DMS153 (cell line): ENCODE measurements at places on chromosomes 5 and 9.

DNA sequence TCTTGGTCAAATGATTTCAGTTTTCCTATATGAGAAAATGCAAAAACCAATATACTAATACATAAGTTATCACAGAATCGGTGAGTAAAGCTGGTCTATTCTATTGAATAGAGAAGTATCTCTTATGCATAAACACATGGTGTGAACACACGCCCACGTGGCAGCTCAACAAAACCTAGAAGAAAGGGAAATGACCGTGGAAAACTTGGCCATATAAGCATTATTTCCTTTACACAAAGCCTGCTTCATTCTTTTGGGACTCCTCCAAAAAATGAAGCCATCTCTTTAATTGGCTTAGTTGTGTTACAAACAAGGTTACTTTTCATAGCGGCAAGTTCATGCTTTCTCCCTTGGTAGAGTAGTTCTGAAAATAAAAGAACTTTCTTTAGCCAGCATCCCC lies 183.2 kb downstream of the TMEM161B start:
- no peak for DNase-seq

- DNase-seq, result no peak
These were observed 115.9 kb downstream of the ADAMTS2 start for GRCh38 chr5:179229331-179229831.

- no peak for DNase-seq
These were observed 28.2 kb downstream of the ERCC8 start for GRCh38 chr5:60916646-60917045.

GRCh38 chr5:124584991-124585715 lies 161.3 kb downstream of the ZNF608 start:
- no peak for DNase-seq

DNA sequence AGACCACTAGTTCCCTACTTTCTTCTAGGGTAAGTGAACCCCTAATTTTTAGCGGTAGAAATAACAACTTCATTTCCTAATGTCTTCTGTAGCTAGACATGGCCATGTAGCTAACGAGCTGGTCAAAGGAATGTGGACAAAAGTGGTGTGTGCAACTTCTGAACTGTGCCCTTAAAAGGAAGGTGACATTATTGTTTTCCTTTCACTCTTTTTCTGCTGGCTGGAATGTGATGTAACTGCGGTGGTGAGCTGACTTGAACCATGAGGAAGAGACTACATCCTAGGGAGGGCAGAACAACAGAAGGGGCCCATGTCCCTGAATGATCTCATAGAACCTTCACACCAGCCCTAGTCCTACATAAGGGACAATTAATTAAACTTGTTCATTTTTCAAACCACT lies 1.3 kb upstream of the SNX2 start:
- DNase-seq, result no peak

- DNase-seq, result no peak
These were observed 1692.7 kb downstream of the EFNA5 start for GRCh38 chr5:105978011-105978410.

- DNase-seq, result no peak
These were observed 14.0 kb downstream of the TGFBR1 start for GRCh38 chr9:99118782-99119466.

DNA sequence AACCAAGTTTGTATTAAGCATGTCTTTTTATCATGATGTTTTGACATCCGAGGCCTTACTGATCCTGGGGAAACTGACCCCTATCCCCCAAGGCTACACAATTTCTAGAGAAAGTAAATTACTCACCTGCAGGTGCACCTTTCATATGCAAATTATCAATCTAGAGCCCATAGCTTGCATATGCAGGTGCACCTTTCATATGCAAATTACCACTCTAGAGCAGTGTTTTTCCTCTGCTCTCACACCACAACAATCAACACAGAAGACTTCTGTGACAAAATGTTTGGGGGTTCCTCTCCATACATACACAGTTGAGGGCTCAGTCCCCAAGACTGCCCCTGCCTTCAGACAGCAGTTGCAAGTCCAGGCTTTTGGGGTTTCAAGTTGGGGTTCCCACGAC lies 203.7 kb upstream of the RORB start:
- DNase-seq, result no peak

DNA sequence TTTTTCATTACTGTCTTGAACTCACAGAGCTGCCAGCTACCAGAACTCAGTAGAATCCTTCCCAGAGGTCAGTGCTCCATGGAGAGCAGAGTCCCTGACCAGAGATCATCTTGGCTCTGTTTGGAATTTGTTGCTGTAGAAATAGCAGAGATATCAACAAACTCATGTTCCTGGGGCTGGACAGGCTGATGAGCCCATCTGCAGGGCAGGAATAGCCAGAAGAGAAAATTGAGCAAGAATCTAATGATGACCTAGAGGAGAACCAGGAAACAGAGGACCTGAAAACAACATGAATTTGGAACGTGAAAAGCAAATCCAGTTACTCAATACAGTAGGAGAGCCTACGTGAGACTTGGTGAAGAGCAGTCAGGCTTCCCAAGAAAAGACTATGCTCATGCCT lies 437.8 kb downstream of the PLK2 start:
- DNase-seq, result no peak

GRCh38 chr5:34571677-34572041 lies 84.5 kb upstream of the RAI14 start:
- no peak for DNase-seq

DNA sequence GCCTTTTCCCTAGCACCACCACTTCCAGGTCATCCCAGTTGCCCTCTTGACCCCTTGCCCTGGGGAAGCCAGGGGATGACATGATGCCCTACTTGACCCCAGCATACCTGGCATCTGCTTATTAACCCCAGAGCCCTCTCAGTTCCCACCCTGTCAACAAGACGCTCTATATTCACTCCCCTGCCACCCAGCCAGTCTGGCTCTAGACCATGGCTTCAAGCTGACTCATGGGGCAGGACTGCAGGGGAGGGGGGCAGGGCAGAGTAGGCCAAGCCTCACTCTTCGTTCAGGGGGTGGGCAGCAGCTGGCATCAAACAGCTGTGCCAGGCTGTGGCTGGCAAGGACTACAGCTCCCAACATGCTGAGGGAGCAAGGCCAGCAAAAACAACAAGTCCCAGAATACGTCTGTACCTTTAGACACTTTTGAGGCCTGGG lies 5.3 kb downstream of the ATOSB start:
- DNase-seq, result no peak

DNA sequence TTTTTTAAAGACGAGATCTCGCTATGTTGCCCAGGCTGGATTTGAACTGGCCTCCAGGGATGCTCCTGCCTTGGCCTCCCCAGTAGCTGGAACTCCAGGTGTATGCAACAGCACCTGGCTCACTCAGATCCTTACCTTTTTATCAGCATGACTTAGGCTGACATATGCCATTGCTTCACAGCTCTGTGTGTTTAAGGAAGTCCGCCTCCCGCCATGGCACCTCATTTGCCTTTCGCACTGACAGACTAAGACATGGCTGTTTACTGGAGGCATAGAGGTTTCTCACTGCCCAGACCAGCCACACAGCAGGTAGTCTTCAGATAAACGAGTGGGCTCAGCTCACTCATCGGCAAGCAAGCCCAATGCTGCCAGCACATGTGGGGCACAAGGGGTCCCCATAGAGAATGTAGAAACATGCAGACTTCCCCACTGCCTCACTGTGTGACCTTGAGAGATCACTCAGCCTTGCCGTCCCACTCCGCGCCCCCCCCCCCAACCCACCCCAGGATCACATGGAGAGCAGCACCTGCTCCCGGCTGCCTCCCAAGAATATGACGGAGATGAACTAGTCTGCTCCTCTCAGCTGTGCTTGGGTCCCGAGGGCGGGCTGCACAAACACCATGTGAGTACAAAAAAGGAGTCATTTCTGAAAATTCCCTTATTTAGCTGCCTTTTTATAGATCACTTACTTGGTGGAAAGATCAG lies 62.8 kb downstream of the DCP2 start:
- DNase-seq, result no peak

- no peak for DNase-seq
These were observed 145.3 kb upstream of the SH3GL2 start for GRCh38 chr9:17433526-17433925.

DNA sequence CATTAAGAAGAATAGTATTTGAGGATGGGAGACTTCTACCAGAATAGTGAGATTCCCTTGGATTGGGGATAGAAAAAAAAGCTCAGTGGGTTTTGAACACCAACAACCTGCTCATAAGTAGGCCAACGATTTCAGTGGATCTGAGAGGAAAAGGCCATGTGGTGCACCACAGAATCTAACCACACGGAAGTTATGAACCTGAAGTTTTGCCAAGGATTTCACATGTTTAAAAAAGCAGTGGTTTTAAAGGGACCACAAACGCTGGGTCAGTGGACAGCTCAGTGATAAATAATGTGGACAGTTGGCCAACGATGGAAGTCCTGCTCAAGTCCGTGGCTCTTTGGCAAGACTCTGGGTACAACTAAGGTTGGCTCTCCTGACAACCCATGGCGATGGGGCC lies 107.2 kb upstream of the TXNDC8 start:
- no peak for DNase-seq

DNA sequence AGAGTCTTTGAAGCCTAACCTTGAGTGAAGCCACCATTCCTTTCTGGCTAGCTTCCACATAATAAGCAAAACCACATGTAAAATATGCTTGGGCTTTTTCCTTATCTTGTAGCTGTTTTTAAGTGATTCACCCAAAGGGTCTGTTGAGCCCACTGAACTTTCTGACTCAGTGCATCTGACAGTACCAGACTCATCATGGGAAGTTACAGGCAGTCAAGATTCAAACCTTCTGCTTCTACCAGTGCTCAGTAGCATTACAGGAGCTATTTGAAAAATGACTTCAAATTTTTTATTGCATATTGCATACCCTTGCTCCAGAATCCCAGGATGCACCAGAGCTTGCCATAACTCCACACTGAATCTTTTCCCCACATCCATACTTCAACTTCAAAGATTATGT lies 87.5 kb upstream of the PTPRD start:
- no peak for DNase-seq

- no peak for DNase-seq
These were observed 603 bp downstream of the PPIP5K2 start for GRCh38 chr5:103120607-103121200.

DNA sequence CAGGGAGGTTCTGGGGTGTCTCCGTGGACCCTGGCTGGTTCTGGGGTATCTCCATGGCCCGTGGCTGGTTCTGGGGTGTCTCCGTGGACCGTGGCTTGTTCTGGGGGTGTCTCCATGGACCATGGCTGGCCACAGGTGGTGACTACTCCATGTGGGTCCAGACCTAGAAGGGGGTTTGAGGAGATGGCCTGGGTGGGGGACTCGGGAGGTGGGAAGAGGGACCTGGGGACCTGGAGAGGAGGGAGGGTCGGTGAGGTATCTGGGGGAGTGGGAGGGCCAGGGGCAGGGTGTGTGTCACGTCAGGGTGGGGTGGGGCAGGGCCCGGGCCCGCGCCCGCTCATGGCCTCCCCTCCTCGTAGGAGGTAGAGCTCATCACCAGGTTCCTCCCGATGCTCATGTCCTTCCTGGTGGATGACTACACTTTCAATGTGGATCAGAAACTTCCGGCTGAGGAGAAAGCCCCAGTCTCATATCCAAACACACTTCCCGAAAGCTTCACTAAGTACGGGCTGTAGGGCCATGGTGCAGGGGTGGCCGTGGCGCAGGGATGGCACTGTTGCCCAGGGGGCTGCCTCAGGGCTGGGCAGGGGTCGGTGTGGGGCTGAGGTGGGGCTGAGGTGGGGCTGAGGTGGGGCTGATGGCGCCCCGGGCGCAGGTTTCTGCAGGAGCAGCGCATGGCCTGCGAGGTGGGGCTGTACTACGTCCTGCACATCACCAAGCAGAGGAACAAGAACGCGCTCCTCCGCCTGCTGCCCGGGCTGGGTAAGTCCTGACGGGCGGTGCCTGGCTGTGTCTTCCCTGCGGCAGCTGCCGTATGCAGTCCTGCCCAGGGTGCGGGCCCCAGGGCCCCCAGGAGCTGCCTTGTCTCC lies 10.7 kb upstream of the TOR4A start:
- no peak for DNase-seq

DNA sequence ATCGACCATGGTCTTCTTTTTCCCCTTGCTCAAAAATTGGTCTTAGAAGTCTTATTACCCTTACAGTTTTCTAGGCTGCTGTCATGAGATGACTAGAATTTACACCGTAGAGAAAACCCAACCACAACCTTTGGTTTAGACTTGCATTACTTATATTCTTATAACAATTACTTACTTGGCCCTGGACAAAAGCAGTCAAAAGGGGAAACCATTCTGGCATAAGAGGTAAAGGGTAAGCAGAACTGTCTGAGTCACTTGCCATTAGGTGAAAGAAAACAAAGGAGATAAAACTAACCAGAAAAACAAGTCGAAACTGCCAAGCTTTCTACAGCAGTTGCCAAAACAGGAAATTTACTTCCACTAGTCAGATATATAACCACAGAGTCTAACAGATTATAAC lies 17.9 kb downstream of the TMEM245 start:
- peak; percentile 28 for DNase-seq
